ENCODE measurements at places on chromosomes 5 and 9.

GRCh38 chr5:110663525-110663924 lies 62.9 kb downstream of the TMEM232 start:
- DNase-seq, result peak; percentile 0

DNA sequence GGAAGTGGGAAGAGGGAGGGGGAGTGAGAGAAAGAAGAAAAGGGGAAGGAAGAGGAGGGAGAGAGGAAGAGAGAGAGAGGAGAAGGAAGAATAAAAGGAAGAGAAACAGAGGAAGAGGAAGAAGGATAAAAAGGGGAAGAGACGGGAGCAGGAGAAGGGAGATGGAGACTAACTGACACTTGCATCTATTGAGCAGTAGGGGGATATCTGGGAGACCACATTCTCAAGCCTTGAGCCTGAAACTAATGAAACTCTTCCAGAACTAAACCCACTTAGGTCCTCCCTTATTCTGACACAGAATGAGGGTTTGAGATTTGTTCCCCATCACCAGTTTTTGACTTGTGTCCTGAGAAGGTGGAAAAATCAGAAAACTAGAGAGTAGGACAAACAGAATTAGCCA lies 533.3 kb downstream of the CDH12 start:
- DNase-seq, result no peak

DNA sequence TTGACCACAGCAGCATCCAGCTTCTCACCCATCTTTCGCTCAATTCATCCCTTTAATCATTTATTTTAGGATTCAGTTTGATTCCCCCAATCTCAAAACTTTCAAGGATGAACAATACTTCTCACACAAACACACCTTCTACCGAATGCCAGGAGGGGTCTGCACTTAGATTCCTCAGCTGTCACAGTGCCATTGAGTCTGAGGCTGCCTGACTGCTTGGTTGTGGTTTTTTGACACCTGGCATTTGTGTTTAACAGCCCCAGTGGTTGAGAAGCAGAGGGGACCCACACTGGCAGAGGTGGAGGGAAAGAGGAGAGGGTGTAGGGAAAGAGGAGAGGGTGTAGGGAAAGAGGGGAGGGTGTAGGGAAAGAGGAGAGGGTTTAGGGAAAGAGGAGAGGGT lies 54.9 kb downstream of the PALM2AKAP2 start:
- no peak for DNase-seq

DNA sequence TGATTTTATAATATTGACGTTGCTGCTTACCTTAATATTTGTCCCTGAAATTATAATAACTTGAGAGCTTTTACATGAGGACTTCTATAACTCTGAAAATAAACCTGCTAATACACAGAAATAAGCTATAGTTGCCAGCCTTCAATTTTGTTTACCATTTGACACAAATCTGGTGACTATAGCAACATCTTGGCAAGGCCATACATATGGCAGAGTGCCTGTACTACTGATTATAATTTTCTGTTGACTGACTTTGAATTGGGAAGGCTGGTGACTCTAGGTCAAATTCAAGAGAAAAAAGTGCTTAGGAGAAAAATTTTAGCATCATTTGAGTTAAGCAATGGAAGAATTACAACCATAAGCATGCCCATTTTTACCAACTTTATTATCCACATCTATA lies 581.4 kb upstream of the PTPRD start:
- DNase-seq, result no peak

DNA sequence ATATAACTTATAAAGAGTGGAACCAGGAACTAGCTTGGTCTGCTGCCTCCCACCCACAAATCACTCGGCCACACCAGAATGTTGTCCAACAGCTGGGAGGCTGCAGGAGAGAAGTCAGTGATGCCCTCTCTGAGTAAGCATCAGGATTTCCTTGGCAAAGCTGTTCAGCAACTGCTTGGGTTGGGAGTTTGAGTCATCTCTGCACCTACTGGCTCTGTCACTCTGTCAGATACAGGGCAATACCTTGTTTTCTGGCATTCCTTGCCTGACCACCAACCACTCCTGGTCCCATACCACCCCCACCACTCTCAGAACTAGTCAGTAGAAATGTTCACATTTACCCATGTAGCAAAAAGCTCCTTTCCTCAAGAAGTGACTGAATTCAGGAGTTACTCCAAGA lies 36.8 kb upstream of the GCNT4 start:
- DNase-seq, result peak; percentile 6

GRCh38 chr5:120913396-120913795 lies 449.3 kb downstream of the PRR16 start:
- DNase-seq, result no peak

- no peak for DNase-seq
Measured at GRCh38 chr9:123421186-123421585, 65.2 kb downstream of the CRB2 start.

- peak; percentile 78 for DNase-seq
Measured at GRCh38 chr9:3863111-3863528, 337.3 kb upstream of the RFX3 start.

- DNase-seq, result no peak
Measured at GRCh38 chr9:37972351-37972848, 68.5 kb upstream of the SLC25A51 start.

- no peak for DNase-seq
Measured at GRCh38 chr5:124733329-124733650, 13.1 kb downstream of the ZNF608 start.

GRCh38 chr9:134291961-134292871 lies 34.0 kb upstream of the RXRA start:
- DNase-seq, result no peak

GRCh38 chr9:14051419-14051818 lies 262.5 kb downstream of the NFIB start:
- DNase-seq, result no peak

GRCh38 chr9:19146441-19147024 lies 19.2 kb upstream of the PLIN2 start:
- no peak for DNase-seq

- DNase-seq, result no peak
Measured at GRCh38 chr9:135271425-135271824, 184.0 kb downstream of the OLFM1 start.

DNA sequence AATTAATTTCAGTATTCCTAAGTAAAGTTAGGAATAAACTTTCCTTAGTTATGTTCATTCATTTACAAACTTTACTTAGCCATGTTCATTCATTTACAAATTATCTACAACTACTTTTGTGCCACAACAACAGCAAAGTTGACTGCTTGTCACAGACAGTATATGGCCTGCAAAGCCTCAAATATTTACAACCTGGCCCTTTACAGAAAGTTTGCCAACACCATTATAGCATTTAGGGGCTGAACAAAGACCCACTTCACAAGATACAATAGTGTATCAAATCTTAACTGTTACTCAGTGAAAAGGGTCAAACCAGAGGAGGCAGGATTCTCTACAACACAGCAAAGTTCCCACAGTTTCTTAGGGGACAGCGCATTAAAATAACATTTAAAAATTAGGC lies 9.7 kb upstream of the OTULINL start:
- no peak for DNase-seq

DNA sequence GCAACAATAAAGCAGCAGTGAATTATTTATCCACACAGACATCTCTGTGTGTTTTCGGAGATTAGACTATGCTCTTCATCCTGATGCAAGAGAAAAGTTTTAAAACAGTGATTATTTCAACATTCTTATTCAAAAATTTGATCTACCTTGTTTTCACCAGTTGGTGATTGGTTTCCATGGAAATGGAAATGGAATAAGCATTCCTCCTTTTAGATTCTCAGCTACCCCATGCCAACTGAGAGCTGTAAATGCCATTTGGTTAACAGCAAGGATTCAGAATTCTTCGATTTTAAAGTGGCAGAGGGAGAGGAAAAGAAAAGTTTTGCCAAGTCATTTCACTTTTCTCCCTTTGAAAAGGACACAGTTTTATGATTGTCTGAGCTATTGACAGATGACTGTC lies 154.7 kb downstream of the PCSK5 start:
- DNase-seq, result no peak

- DNase-seq, result no peak
Measured at GRCh38 chr9:131813116-131813515, 73.2 kb upstream of the RAPGEF1 start.

DNA sequence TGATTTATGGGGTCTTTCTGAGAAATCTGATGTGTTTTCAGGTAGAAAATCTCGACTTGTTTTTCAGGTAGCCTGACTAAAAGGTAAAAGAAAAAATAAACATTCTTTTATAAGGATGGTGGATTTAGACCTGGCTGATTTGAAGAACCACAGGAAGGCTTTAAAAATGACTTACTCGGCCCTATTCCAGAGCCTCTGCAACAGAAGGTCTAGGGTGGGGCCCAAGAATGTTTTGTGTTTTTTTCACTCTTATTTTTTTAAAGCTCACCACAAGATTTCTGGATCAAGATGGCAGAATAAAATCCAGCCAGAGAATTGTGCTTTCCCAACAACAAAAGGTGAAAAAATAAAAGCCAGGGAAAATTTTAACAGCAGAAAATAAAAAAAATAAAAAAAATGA lies 59.1 kb downstream of the FNBP1 start:
- DNase-seq, result no peak

DNA sequence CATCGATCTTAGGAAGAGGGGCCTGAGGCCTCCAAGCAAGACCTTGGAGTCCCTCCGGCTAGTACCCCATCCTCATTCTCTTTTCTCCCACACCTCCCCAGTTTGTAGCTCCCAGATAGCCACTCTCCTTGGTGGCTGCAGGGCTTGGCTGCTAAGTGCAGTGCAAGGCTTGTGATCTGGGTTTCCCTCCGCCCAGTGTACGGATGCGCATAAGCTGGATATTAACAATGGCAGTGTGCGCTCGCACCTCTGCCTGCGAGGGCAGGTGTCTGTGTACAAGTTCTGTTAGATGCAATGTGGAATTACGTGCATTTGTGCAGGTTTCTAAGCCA lies 71.0 kb upstream of the TBCA start:
- no peak for DNase-seq

- no peak for DNase-seq
Measured at GRCh38 chr9:117491491-117491890, 76.6 kb upstream of the ASTN2 start.

- no peak for DNase-seq
Measured at GRCh38 chr9:4066682-4067081, 233.2 kb downstream of the GLIS3 start.

GRCh38 chr9:86347991-86348390 lies 6.2 kb downstream of the TUT7 start:
- DNase-seq, result peak; percentile 41

DNA sequence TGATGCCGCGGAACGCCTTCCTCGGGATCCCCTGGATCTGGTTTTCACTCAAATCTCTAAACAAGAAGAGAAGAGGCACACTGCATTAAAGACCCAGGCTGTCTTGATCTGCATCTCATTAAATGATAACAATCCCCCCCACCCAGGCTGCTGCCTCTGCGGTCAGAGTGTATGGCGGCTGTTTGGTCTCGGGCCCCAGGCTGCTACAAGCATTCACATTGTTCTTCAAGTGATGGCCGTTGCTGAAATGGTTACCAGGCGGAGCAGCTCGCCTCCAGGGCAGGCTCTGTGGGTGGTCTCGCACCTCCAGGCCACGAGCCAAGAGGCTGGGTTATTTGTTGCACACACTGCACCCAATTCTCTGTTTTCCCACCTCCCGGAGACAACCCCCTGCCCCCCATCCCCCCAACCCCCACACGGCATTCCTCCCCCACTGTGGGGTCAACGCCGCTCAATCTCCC lies 304.1 kb upstream of the PANK3 start:
- no peak for DNase-seq

DNA sequence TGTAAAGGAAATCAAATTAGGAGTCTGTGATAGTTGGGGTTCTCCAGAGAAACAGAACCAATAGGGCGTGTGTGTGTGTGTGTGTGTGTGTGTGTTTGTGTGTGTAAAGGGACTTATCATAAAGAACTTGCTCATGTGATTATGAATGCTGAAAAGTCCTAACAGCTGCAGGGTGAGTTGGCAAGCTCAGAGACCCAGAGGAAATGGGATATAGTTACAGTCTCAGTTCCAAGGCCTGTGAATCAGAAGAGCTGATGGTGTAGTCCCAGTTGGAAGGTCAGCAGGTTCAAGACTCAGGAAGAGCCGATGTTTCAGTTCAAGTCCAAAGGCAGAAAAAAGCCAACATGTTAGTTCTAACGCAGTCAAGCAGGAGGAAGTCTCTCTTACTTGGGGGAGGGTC lies 214.2 kb downstream of the ELAVL2 start:
- no peak for DNase-seq

DNA sequence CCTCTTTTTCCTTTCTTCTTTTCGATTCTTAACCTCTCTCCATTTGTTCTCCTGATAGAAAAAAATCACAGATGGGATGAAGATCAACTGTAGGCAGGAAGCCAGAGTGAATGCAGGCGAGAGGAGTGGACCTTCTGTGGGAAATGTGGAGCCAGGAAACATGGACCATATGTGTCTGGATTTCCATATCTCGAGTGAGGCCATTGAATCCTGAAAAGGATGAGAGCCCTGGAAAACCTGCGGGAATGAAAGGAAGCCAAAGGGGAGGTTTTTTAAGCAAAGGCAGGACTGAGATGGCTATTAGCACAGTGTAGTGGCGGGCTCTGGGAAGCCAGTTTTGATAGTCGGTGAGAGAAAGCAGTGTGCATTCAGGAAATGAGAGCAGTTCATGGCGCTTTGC lies 139.5 kb upstream of the C9orf72 start:
- no peak for DNase-seq

- DNase-seq, result no peak
Measured at GRCh38 chr9:73131461-73131860, 20.2 kb upstream of the ANXA1 start.

All from suppressor macrophage treated with lipopolysaccharide for 4 hours (primary cell).